ENCODE measurements at places on chromosomes 5 and 9. TPM values are rescaled to one million over a fixed set of nuclear protein-coding genes. Genes with fewer than 3 reads are reported as not detected.

The NR2F1-AS1 gene
- 11.1 TPM for total RNA-seq

The NAIP gene
- 43.9 TPM for total RNA-seq

The LECT2 gene
- not detected for total RNA-seq

The MYO10 gene
- 51.5 TPM for total RNA-seq

The BRINP1 gene
- total RNA-seq = 1.5 TPM

The LHX6 gene
- total RNA-seq = 8.1 TPM
